Sciatic nerve (tissue), 2 donors: ENCODE measurements at places on chromosomes 4 and X.

DNA sequence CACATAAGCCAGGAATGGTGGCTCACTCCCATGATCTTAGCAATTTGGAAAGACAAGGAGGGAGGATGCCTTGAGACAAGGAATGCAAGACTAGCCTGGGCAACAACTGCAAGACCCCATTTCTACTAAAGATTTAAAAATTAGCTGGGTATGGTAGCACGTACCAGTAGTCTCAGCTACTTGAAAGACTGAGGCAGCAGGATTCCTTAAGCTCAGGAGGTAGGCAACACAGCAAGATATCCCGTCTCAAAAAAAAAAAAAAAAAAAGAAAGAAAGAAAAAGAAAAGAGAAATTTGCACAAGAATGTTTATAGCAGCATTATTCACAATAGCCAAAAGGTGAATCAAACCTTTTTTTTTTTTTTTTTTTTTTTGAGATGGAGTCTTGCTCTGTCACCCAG lies 29.7 kb downstream of the PDS5A start:
- no peak for DNase-seq

- DNase-seq = no peak
These were observed 32.2 kb downstream of the TRMT44 start for GRCh38 chr4:8472689-8473197.

DNA sequence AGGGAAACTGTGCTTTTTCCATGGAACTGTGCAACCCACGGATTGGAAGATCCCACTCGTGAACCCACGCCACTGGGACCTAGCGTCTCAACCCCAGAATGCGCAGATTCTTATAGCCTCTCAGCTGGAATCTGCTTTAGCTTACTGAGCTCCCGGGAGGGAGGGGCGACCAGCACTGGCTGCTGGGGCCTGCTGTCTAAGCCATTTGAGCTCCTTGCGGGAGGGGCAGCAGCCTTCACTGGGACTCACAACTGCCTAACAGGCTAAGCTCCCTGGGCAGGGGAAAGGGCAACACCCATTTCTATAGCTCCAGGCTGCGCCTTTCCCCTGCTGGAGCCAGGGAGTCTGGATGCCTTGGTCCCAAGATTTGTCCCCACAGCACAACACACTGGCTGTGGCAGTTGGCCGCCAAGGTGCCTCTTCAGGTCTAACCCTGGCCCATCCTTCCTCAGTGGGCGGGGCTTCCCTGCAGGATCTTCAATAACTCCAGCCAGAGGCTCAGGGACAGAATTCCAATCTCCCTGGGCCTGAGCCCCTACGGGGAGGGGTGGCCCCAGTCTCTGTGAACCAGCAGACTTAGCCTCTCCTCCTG lies 451.7 kb upstream of the PITX2 start:
- no peak for DNase-seq

GRCh38 chr4:180932370-180933001 lies 1310.7 kb upstream of the TENM3 start:
- DNase-seq = no peak

DNA sequence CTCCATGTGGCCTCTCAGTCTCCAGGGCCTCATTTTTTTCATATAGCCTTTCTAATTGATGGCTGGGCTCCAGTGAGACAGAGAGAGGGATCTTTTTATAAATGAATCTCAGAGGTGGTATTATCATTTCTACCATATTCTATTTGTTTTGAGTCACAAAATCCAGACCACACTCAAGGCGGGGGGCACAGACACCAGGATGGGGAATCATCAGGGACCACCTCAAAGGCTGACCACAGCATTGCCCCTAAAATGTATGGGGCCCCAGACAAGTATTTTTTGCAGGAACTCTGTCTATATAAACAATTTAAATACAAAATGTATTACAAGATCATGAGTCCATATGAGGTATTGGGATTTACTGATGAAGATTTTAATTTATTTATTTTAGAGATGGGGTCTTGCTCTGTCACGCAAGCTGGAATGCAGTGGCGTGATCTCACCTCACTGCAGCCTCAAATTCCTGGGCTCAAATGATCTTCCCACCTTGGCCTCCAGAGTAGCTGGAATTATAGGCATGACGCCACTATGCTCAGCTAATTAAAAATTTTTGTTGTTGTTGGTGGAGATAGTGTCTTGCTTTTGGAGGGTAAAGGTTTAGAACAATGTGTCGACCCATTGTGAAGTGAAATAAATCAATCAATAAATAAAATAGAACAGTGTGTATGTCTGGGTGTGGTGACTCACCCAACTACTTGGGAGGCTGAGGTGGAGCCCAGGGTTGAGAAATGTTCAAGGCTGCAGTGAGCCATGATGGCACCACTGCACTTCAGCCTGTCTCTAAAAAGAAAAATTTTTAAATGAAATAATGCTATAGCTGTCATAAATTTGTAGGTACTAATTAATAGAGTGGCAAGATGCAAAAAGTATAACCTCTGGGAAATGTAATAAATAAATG lies 29.4 kb downstream of the WDR13 start:
- DNase-seq = no peak

- DNase-seq = no peak
These were observed 537.4 kb upstream of the MAGEB18 start for GRCh38 chrX:25600776-25601175.

- no peak for DNase-seq
These were observed 66.1 kb downstream of the UGT2A3 start for GRCh38 chr4:68885545-68885944.

GRCh38 chr4:183335369-183335940 lies 13.2 kb upstream of the CLDN24 start:
- DNase-seq = no peak

DNA sequence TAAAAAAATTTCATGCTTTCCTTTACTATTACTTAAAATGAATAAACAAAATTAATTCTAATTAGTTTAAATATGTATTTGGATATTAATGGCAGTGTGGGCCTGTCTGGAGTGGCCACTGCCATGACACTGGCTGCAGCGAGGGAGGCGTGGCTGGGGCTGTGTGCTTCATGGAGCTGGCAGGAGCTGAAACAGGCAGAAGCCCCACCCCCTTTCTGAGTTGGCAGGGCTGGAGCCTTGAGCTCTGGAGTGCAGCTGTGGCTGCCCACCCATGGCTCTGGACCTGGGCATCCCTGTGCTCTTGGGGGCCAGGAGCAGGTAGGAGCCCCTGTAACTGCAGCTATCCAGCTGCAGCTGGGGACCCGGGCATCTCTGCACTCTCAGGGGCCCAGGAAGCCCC lies 8.2 kb upstream of the HSD17B11 start:
- DNase-seq = no peak

DNA sequence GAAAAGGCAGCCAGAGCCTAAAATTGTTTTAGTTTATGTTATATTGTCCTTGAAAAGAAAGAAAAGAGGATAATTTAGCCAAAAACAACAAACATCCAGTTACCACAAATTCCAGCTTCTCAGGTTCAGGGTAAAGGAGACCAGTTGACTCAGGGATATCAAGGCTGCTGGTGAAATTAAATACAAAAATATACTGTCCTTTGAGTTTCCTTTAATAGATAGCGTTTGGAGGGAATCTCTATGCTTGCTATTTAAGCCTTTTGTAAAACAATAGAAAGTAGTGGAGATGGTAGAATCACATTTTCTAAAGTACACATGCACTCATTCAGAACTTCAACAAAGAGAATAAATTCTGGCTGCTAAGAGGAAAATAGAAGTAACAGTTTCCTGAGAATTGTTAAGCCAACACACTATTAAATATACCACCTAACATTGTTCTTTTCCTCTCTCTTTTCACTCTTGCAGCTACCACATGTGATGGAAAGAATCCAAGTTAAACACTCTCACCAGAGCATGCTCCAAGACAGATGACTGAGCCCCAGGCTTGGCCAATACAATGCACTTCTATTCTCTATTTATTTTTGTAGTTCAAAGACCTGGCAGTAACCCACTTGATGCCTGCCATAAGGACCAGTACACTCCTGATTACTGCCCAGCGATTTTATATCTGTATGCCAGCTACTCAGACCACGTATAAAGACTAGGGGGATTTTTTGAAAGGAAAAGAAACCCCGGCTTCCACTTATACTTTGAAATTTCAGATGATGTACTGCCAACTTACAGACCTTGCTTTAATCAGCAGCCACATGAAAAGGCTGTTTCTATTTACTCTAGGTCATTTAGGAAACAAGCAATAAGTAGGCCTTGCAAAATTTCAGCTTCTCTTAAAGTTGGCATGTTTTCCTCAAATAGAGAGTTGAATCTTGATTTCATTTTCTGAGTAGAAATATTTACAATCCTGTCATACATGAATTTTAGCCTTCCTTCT lies 756.9 kb downstream of the FAT4 start:
- DNase-seq = no peak
